Left colon (tissue), 2 donors: ENCODE measurements at places on chromosomes 2 and 18.
A peak's percentile ranks its signal among the peaks of the same experiment; 100 is the strongest.

GRCh38 chr2:238136820-238137537 is 1.5 kb upstream of the KLHL30 start:
- DNase-seq = no peak

DNA sequence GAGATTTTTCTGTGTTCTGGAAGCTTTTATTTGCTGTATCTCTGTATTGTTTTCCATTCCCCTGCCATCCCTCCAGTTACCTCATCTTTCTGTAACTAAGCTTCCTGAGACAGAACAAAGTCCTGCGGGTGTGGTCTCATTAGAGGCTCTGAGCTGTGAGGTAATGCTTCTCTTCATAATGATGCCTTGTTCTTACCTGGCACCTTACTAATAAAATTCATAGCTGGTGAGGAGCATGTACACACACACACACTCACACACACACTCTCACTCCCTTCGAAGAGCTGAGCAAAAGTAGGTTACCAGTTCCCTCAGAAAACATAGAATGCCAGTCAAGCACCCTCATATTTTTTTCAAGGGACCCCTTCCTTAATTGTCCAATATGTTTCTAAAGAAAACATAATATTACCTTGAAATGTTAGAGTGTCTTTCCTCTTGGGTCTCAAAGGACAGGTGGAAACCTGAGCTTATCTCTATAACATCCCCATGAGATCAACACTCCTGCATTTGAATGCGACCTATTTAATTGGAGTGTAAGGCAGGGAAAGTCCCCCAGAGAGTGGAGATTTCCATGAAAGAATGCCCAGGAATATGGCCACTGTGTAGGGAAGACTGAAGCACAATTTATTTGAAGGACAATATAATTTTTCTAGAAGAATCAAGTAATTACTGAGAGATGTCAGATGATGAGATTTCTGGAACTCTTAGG is 161.6 kb upstream of the NCK2 start:
- peak; percentile 81 for DNase-seq

DNA sequence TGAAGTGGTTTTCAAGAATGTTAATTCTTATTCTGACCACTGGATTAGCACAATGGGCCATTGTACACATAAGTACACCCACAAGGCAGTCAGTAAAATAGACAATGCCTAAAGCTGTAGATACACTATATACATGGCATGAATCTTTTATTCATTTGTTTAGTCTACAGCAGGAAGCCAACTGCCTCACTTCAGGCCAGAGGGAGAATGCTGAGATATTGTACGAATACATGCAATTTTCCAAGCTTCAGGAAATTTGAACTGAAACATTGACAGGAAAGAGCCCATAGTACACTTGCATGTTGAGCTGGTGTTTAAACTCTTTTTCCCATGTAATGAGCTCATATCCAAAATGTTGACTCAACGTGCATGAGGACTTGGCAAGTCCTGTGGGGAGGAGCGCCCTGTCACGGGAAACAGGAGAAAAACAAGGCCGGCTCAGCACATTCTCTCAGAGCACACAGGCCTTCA is 111.6 kb upstream of the CYP1B1 start:
- DNase-seq = peak; percentile 71

GRCh38 chr2:45755585-45756335 is 104.3 kb downstream of the PRKCE start:
- DNase-seq = no peak

DNA sequence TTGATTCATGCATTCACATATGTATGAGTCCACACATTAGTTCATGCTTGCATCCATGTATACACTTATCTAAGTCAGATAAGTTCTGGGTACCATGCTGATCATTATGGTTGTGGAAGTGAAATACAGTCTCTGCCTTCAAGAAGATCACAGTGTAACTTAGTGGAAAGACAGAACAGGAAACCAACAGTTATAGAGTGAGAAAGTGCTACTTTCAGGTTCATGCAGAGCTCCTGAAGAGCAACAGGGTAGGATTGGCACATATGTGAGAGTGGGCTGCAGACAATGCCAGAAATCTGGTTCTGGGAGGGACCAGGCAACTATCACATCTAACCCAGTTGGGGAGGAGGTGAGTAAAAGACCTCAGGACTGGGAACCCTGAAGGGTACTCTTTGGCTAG is 35.4 kb upstream of the PGAP1 start:
- DNase-seq = no peak

DNA sequence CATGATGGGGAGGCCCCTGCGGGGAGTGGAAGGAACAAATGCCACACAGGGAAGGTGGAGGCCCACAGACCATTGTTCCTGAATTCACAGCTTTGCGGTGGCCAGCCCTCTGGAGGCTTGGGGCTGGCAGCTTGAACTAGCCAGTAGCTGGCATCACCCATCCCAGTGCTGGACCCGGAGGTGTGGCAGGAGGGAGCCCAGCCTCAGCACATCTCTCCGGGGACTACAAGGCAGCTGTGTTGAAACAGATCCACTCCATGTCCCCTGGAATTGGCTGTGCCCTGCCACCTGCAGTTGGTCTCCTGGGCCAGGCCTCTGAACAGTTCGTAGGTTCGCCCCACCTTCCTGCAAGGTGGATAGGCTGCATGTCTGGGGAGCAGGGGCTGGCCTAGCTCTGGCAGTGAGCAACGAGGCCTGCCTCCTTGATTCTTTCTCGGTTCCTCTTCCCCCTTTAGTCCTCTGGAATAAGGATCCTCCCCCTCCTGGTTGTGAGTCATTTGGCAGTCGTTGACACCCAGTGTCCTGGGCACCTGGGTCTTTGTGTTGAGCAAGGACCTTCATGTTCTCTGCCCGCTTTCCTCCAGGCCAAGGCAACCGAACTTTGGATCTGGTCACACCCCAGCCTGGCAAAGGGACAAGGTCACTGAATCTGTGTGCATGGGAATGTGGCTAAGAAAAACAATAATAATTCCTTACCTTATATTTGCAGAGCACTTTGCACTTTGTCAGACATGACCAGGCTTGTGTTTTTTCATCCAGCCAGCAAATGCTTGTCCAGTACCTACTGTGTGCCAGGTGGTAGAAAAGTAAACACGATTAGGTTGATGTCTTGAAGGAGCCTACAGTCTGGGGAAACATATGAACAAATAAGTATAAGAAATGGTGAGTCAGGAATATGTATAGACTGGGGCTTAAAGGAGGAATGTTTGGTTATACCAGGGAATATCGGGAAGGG is 55.0 kb upstream of the MCFD2 start:
- peak; percentile 81 for DNase-seq

- DNase-seq = peak; percentile 53
Measured at GRCh38 chr2:85852937-85853498, 35.8 kb downstream of the ST3GAL5 start.

GRCh38 chr2:31258351-31258750 is 24.4 kb downstream of the EHD3 start:
- DNase-seq = no peak

- DNase-seq = no peak
Measured at GRCh38 chr2:235264512-235264911, 229.3 kb upstream of the AGAP1 start.

GRCh38 chr2:216884347-216884746 is 24.5 kb upstream of the TNP1 start:
- DNase-seq = no peak

- no peak for DNase-seq
Measured at GRCh38 chr2:24228470-24228869, 53.6 kb downstream of the FAM228A start.

DNA sequence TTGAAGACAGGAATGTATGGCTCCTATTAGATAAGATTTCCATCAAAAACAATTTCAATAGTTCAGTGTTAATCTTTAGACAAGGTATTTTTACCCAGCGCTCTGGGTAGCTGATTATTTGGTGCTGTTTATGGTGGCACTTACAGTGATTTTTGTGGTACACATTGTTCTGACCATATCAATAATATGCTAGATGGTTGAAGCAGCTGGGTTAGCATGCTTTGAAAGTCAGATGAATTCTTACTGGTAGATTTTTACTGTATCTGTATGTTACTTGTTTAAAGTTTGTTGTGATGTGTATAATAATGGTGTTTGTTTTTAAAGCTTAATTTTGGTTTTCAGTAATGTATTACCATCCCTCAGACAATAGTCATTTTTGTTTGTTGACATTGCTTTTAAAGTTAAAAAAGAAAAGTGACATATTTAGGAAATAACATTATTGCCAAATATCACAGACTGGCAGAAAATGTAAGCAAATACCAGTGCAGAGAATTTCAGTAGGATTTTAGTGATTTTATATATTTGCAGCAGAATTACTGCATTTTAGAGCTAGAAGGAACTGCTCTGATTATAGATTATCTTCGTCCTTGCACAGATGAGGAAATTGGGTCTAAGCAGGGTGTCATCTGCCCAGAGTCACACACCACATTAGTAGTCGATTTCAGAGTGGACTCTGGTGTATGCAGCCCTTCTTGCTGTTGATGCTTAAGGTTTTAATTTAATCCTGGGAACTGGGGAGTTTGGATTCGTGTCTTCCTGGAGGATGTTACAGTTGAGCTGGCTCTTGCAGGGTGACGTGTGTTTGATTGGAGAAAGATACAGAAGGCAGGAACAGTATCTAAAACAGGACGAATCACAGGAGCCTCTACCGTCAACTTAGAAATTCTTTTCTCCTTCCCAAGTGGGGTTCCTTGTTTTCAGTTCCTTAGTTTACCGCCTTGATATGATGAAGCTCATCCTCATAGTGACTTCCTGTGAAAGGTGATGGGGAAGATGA is 6.6 kb downstream of the SOCS6 start:
- no peak for DNase-seq

DNA sequence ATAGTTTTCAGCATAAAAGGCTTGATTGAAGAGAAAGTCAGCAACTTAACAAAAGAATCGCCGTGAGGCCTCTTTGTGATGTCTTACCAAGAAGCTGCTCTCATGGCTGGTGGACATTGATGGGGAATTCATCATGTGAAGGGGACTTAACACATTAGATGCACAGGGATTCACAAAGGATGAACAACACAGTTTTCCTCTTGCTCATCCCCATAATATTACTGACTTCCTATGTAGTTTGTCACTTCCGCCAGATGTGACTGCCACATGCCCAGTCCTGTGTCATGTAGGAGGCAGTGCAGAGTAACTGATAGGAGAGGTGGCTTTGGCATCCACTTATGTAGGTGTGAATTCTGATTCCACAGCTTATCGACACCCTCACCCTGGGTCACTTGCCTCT is 232.6 kb upstream of the LYPD1 start:
- no peak for DNase-seq

DNA sequence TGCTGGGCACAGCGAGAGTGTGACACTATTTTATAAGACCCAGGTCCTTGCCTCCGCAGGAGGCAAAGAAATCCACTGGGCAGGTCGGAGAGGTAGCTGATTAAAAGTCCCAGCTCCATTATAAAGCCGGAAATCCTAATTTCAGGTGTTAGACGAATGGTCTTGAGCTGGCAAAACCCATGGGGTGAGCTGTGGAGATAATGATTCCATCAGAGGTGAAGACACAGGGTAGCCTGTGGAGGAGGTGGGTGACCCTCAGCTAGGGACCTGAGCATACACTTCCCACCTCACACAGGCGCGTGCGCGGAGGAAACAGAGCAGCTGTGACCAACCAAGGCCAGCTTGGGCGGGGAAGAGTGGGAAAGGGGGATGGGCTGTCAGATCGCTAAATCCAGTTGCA is 201.7 kb upstream of the CXCR4 start:
- DNase-seq = no peak

GRCh38 chr2:9768388-9768787 is 74.9 kb upstream of the TAF1B start:
- peak; percentile 43 for DNase-seq
